Endothelial cell (in vitro differentiated cells): ENCODE measurements at places on chromosomes 5 and 9. TPM values are rescaled to one million over a fixed set of nuclear protein-coding genes. Genes with fewer than 3 reads are reported as not detected.

Gene LURAP1L
- 0.51 TPM for total RNA-seq

Gene CBY3
- total RNA-seq: not detected

Gene PCDHGC4
- 3.5 TPM for total RNA-seq

Gene GKAP1
- total RNA-seq: 3.5 TPM

Gene ADAMTSL1
- 18.2 TPM for total RNA-seq

DNA sequence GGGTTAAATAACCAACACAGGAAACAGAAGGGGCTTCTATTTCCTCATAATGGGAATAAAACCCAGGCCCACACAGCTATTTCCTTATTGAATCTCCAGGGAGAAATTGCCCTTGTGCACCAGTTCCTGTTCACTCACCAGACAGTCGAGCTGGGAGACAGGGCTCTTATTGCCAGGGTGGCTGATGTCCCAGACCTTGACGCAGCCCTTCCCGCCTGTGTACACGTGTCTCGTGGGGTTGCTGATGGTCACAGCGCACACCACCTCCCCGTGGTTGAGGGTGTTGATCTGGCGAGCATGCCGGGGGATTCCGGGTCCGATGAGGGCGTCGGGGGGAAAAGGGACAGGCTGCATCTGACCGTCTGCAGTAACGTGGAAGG lies 96.5 kb downstream of the TLE1 start:
- H3K36me3 ChIP-seq: peaks cover 56% of the 10 kb centered on the region
- H3K27ac ChIP-seq: peak overlapping the region; percentile 99
- peak; percentile 41 for DNase-seq
- H3K4me3 ChIP-seq: peak overlapping the region; percentile 76
- H3K27me3 ChIP-seq: peaks cover 16% of the 10 kb centered on the region

DNA sequence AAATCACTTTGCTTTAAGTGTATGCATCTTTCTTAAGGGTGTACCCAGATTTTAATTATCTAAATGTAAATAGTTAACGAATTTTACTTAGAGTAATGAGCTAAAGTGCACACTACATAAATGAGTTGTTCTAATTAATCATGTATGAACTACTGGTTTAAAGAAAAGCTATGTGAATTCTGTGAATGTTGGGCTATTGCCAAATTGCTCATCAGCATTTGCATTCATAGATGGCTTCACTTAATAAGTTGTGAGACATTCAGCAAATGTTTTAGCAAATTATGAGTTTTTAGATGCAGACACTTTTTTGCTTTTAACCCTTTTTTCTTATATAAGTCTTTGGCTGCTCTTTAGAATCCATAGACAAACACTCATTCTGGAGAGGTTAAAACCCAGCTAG lies 175.7 kb downstream of the PBX3 start:
- no peak for DNase-seq
- no peak overlapping the region for H3K27ac ChIP-seq
- no peaks in the 10 kb centered on the region for H3K36me3 ChIP-seq
- no peaks in the 10 kb centered on the region for H3K27me3 ChIP-seq

DNA sequence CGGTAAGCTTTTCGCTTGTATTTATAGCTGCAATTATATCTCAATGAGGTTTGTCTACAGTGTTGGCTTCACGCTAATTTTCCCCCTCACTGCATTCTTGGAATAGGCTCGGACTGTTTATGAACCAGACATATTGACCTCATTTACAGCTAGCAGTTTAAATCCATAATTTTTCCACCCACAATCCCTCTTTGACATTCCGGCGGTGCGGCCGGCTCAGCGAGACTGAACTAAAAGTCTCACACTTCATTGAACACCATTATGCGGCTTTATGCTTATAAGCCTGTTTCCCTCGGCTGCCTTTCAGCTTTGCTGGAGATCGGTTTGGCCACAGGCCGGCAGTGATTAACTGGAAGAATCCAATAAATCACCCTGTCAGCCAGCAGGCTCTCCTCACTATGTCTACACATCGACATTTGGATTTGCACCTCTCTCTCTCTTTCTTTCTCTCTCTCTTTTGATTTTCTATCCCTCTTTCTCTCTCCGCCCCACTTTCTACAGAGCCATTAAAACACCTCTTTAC lies 315.0 kb upstream of the TLE4 start:
- no peak overlapping the region for H3K4me3 ChIP-seq
- no peaks in the 10 kb centered on the region for H3K27me3 ChIP-seq

DNA sequence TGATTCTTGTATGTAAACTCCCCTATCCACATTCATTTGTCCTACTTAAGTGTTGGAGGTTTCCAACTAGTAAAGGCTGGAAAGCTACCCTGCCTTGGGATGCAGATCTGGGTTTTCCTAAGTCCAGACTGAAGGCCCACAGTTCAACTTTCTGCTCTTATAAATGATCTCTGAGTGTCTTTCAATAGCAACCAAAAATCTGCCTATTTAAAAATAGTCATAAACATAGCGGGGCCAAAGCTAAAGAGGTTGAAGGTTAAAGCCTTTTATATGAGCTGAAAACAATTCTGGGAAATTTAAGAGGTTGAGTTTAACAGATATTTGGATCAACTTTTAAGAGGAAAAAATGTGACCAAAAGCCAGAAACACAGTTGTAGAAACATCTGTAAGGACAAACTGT lies 87.2 kb downstream of the NTRK2 start:
- DNase-seq: no peak
- no peak overlapping the region for H3K27ac ChIP-seq
- no peak overlapping the region for H3K4me3 ChIP-seq
- H3K27me3 ChIP-seq: no peaks in the 10 kb centered on the region

DNA sequence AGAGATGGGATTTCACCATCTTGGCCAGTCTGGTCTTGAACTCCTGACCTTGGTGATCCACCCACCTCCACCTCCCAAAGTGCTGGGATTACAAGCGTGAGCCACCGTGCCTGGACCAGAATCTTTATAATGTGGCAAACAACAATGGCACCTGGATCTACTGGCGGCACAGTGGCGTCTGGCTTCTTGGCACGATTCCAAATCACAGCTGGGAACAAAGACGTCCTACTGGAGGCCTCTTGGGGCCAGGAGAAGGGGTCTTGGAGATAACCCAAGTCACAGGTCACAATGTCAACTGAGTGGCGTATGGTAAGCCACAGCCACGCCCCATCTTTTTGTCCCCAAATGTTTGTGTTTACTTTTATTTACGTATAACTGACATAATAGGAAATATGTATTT lies 77.8 kb upstream of the RAPGEF1 start:
- no peak overlapping the region for H3K27ac ChIP-seq
- no peaks in the 10 kb centered on the region for H3K4me1 ChIP-seq
- no peaks in the 10 kb centered on the region for H3K27me3 ChIP-seq
- H3K36me3 ChIP-seq: no peaks in the 10 kb centered on the region

DNA sequence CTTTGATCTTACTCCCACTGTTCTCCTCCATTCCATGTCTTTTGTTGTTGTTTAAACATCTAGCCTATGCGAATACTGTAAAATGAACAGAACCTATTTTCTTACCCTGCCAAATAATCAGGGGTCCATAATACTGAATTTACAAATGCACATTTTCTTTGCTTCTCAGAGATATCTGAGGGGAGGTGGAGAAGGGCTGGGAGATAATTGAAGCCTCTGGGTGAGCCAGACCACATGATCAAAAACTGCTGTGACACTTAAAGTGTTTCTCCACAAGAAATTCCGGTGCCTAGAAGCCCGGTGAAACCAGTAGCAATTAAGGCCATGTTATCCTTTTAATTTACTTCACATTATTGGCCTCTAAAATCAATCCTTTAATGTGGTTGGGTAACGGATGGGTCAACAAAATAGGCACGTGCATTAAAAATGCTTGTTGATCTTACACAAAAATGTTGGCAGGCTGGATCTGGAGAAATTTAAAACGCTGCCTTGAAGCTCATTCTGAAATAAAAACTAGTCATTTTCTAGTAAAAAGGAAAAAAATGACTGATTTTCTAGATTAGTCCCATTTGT lies 10.8 kb downstream of the SEMA6A start:
- no peak overlapping the region for H3K4me3 ChIP-seq
- H3K27me3 ChIP-seq: peaks cover 2% of the 10 kb centered on the region
- H3K4me1 ChIP-seq: peaks cover 76% of the 10 kb centered on the region
- H3K27ac ChIP-seq: no peak overlapping the region

- H3K27ac ChIP-seq: no peak overlapping the region
- DNase-seq: no peak
- no peak overlapping the region for H3K4me3 ChIP-seq
Measured at GRCh38 chr5:56983593-56984361, 31.9 kb upstream of the MIER3 start.

- H3K36me3 ChIP-seq: peaks cover 32% of the 10 kb centered on the region
- no peak overlapping the region for H3K27ac ChIP-seq
- no peak for DNase-seq
- peaks cover 6% of the 10 kb centered on the region for H3K27me3 ChIP-seq
- peaks cover 53% of the 10 kb centered on the region for H3K4me1 ChIP-seq
Measured at GRCh38 chr5:78487846-78488245, 127.4 kb downstream of the SCAMP1 start.

GRCh38 chr9:137446851-137447471 lies 5.8 kb upstream of the ENTPD8 start:
- H3K27me3 ChIP-seq: peaks cover 14% of the 10 kb centered on the region
- peaks cover 1% of the 10 kb centered on the region for H3K36me3 ChIP-seq
- no peak overlapping the region for H3K4me3 ChIP-seq
- H3K27ac ChIP-seq: no peak overlapping the region
- DNase-seq: no peak

GRCh38 chr5:124074500-124074899 lies 562.5 kb downstream of the CSNK1G3 start:
- no peaks in the 10 kb centered on the region for H3K27me3 ChIP-seq
- H3K27ac ChIP-seq: no peak overlapping the region
- H3K36me3 ChIP-seq: peaks cover 3% of the 10 kb centered on the region
- H3K4me1 ChIP-seq: peaks cover 34% of the 10 kb centered on the region
- H3K4me3 ChIP-seq: no peak overlapping the region

DNA sequence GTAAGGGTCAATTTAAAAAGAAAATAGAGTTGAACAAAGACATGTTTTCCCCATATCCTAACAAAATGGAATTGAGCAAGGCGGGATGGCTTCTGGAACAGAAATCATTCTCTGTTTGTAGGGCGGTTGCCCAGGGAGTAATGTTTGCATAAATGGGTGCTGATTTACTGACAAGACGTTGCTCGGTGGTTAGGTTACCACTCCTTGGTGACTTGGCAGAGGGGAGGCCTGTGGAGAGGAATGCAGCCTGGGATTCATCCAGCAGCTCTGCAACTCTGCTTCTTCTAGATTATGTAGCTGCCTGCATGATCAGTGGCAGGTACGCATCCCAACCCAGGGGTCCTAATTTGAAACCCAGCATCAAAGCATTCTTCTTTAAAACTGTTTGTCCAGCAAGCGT lies 200.2 kb downstream of the CFAP90 start:
- DNase-seq: no peak
- no peaks in the 10 kb centered on the region for H3K36me3 ChIP-seq
- H3K4me1 ChIP-seq: no peaks in the 10 kb centered on the region
- H3K27ac ChIP-seq: no peak overlapping the region
- H3K27me3 ChIP-seq: peaks cover 1% of the 10 kb centered on the region
- no peak overlapping the region for H3K4me3 ChIP-seq

DNA sequence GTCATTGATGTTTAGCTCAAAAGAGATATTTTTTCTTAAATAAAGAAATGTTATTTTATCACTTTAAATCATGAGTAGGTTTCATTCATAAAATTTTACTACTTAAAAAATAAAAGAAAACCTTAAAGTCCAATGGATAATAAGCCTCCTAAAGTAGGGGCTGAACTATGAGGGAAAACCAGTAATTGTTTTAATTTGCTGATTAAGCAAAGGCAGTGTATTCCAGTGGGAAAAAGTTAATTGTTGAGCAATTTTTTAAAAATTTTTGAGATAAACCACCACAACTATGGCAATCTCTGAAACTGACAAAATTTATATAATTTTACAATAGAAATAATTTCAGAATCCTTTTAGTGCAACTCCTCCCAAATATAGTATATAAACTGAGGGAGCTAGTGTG lies 195.0 kb downstream of the FBXO4 start:
- H3K27ac ChIP-seq: no peak overlapping the region
- H3K27me3 ChIP-seq: no peaks in the 10 kb centered on the region
- no peak overlapping the region for H3K4me3 ChIP-seq

DNA sequence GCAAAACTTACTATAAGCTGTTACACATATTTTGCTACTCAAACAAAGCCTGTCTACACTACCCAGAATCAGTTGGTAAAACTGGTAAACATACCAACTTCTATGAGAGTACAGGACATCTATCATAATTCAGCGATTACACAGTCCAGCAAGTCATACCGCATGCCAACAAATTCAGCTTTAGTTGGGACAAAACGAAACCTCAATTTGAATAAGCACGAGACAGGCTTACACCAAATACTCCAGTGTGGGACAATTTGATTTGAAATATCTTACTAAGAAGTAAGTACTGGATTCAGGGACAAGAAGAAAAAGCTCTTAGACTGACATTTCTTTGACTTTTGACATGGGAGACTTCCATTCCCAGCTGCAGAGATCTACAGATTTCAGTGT lies 2.0 kb downstream of the NRG2 start:
- peaks cover 23% of the 10 kb centered on the region for H3K27me3 ChIP-seq
- H3K36me3 ChIP-seq: peaks cover 10% of the 10 kb centered on the region
- H3K4me3 ChIP-seq: no peak overlapping the region
- no peak overlapping the region for H3K27ac ChIP-seq

DNA sequence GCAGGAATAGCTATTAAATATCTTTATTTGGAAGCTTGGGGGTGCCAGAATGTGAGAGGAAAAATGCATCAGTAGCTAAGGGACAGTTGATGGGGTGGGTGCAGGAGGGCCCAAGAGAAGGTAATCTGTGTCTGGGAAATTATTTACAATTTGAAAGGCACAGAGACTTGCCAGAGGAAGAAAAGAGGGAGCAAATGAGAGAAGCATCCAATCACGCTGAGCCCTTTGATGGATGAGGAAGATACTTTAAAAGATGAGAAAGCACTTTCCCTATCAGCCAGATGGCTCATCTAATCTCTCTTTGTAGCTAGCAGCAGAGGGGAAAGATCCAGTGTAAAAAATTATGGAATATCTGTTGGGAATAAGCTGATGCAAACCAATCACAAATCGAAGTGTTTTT lies 57.0 kb upstream of the ABCA1 start:
- no peak overlapping the region for H3K4me3 ChIP-seq
- DNase-seq: no peak
- H3K4me1 ChIP-seq: peaks cover 5% of the 10 kb centered on the region
- H3K27ac ChIP-seq: no peak overlapping the region
- no peaks in the 10 kb centered on the region for H3K27me3 ChIP-seq
- no peaks in the 10 kb centered on the region for H3K36me3 ChIP-seq

- H3K27me3 ChIP-seq: no peaks in the 10 kb centered on the region
- no peaks in the 10 kb centered on the region for H3K36me3 ChIP-seq
- H3K4me3 ChIP-seq: no peak overlapping the region
Measured at GRCh38 chr5:55853041-55853670, 2.0 kb downstream of the IL31RA start.

DNA sequence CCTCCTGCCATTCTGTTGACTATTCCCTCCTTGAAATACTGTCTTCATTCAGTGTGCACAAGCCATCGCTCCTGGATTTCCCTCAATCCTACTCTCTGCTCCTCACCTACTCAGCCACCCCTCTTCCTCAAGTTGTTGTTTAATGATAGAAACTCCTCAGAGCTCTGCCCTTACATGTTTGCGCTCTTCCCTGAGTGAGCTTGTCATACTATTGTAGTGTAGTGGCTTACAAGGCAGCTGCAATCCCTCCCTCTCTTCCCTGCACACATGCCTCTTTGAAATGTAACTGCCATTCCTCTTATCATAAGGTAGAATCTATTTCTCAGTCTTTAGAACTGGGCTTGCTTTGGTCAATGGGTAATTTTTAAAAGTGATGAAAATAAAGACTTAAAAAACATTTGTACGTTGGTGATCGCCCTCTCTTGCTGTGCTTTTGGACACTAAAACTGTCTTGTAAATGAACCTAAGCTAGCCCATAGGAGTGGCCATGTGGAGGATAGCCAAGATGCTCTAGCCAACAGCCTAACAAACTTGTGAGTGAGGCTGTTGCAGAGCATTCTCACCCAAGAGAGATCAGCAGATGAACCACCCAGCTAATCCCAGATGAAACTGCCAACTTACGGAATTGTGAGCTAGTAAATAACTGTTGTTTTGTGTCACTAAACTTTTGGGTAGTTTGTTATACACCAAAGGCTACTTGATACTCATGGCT lies 18.1 kb upstream of the SMAD5 start:
- H3K4me3 ChIP-seq: no peak overlapping the region
- H3K27me3 ChIP-seq: peaks cover 6% of the 10 kb centered on the region
- H3K4me1 ChIP-seq: peaks cover 11% of the 10 kb centered on the region
